ENCODE measurements at places on chromosomes 5 and 9.

- peak; percentile 85 for DNase-seq
Observed at GRCh38 chr5:132385326-132386105, 16.0 kb downstream of the SLC22A5 start.

DNA sequence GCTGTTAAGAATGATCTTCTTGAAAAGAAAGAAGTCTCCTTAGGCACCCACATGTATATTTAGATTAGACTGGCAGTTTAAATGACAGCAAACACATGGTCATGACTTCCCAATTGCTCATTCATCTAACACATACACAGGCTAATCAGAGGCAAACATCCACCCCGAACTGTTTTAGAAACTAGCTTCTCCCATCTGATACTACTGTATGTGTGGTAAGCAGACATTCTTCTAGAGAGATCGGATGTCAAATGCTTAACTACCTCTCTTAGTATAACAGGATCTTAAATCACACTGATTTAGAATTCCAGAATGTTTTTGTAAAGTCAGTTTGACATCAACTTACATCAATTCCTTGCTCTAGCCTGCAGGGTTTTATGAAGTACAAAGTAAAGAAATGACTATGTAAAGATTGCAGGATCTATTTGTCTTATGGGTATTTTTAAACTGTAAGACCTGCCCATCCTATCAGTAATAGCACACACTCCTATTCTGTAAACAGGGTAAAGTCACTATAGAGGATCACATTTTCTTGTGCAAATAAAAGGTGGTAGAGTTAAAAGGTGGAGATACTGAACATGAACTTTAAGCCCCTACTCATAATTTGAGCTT lies 239.7 kb downstream of the MLLT3 start:
- DNase-seq, result no peak

GRCh38 chr9:71916834-71917534 lies 5.5 kb downstream of the C9orf85 start:
- DNase-seq, result no peak

DNA sequence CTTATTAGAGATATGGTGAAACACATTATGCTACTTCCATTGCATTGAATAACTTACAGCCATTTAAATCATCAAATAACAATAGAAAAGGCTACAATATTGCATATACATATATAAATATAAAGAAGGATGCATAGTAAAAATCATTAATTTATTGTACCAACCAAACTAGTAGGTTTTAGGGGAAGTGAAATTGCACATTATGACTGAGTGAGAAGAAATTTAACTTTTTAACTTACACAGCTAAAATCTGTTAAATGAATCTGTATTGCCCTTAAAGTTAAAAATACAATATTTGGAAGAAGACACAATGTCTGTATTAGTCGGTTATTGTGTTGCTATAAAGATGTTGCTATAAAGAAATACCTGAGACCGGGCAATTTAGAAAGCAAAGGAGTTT lies 2073.7 kb upstream of the ACO1 start:
- no peak for DNase-seq

- no peak for DNase-seq
Observed at GRCh38 chr9:90991953-90992352, 190.3 kb downstream of the SYK start.

GRCh38 chr9:130154816-130155215 lies 17.4 kb upstream of the NCS1 start:
- DNase-seq, result no peak

GRCh38 chr5:107501965-107502675 lies 168.6 kb downstream of the EFNA5 start:
- DNase-seq, result peak; percentile 7

DNA sequence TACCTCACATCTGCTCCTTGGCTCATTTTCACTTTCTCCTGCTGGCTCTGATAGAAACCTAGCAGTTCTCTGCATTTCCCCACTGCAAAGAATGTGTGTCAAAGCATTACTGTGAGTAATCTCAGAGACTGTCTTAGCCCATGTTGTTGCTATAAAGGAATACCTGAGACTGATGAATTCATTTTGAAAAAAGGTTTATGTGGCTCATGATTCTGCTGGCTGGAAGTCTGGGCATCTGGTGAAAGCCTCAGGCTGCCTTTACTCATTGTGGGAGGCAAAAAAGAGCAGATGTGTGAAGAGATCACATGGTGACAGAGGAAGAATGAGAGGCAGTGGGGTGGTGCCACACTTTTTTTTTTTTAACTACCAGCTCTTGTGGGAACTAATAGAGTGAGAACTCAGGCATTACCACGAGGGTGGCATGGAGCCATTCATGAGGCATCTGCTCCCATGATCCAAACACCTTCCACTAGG lies 191.6 kb upstream of the CTNND2 start:
- no peak for DNase-seq

Measured in suppressor macrophage treated with lipopolysaccharide for 1 hour (primary cell).